NCI-H2081 (cell line): ENCODE measurements at places on chromosomes 16 and 17.

GRCh38 chr16:87305505-87306391 is 11.4 kb downstream of the C16orf95 start:
- no peak for DNase-seq

GRCh38 chr17:55533608-55534007 is 22.4 kb upstream of the SMIM36 start:
- DNase-seq, result no peak

DNA sequence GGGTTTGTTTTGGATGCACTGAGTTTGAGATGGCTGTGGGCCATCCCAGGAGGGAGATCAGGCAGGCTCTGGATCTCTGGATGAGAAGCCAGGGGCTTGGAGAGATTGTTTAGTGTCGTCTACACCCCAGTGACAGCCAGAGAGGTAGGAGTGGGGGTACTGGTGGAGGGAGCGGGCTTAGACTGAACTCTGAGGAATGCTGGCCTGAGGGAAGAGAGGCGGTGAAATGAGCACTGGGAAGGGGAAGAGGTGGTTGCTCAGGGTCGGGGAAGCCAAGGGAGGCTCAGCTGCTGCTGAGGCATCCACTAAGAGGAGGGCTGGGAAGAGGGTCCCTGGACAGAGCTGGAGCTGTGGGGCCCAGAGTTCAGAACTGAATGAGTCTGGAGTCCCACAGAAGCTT is 23.6 kb downstream of the CACNA1G start:
- DNase-seq, result no peak

DNA sequence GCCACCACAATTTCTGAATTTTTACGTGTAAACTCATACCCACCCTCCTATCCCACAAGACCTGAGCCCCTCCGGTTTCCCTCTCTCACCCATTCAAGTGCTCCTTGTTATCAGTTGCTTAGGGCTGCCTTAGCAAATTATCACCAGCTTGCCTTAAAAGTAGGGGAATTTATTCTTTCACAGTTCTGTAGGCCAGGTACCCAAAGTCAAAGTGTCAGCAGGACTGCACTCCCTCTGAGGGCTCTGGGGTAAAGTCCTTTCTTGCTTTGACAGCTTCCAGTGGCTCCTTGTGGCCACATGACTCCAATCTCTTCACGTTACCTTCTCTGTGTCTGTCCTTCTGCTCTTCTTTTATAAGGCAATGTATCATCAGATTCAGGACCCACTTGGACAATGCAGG is 7.9 kb upstream of the TMEM220 start:
- no peak for DNase-seq

DNA sequence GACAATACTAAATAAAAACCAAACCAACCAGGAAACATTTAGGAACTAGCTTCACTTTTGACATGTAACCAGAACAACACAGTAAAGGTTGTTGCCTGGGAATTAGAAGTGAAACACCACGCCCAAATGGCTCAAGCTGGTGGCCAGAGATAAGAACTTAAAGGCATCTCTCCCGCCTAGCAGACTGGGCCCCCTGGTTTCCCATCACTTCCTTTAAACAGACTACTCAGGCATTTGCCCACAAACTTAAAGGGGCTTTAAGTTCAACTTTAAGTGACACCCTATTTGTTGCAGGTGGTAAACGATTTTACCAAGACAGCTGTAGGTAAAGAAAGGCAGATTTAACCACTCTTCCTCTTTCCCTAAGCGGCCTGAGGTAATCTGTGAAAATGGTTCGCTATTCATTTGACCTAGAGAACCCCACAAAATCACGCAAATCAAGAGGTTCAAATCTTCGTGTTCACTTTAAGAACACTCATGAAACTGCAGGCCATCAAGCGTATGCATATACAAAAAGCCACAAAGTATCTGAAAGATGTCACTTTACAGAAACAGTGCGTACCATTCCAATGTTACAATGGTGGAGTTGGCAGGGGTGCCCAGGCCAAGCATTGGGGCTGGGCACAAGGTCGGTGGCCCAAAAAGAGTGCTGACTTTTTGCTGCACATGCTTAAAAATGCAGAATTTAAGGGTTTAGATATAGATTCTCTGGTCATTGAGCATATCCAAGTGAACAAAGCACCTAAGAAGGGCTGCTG is 40.8 kb upstream of the BPTF start:
- DNase-seq, result no peak
